ENCODE measurements at places on chromosomes 11 and 22.

DNA sequence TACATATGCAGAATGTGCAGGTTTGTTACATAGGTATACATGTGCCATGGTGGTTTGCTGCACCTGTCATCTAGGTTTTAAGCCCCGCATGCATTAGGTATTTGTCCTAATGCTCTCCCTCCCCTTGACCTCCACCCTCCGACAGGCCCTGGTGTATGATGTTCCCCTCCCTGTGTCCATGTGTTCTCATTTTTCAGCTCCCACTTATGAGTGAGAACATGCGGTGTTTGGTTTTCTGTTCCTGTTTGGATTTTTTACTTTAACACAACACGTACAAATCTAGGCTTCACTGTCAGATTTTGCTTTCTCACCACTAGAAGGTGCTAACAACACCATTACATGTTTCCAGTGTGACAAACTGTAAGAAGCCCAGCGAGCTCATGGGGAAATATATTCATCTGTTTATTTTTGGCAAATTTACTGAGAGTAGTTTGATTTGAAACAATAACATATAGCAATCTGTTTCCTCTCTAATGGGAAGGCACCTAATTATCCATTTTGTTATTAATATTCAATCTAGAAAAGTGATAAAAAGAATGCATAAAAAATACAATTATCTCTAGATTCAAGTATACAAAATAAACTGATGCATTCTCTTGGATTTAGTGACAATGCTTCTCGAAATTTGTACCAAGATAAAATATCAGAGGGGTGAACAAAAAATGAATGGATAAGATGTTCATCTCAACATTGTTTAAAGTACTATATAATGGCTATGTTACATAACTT, 23.2 kb upstream of the BIRC3 start:
- peak; percentile 55 for DNase-seq

- DNase-seq: no peak
Measured at GRCh38 chr11:10522921-10523320, 18.1 kb downstream of the RNF141 start.

- DNase-seq: no peak
Measured at GRCh38 chr11:1072116-1072820, 2.4 kb upstream of the MUC2 start.

- DNase-seq: no peak
Measured at GRCh38 chr11:65636108-65637031, 1.5 kb upstream of the SIPA1 start.

GRCh38 chr11:22244986-22245592, 52.2 kb downstream of the ANO5 start:
- peak; percentile 61 for DNase-seq

DNA sequence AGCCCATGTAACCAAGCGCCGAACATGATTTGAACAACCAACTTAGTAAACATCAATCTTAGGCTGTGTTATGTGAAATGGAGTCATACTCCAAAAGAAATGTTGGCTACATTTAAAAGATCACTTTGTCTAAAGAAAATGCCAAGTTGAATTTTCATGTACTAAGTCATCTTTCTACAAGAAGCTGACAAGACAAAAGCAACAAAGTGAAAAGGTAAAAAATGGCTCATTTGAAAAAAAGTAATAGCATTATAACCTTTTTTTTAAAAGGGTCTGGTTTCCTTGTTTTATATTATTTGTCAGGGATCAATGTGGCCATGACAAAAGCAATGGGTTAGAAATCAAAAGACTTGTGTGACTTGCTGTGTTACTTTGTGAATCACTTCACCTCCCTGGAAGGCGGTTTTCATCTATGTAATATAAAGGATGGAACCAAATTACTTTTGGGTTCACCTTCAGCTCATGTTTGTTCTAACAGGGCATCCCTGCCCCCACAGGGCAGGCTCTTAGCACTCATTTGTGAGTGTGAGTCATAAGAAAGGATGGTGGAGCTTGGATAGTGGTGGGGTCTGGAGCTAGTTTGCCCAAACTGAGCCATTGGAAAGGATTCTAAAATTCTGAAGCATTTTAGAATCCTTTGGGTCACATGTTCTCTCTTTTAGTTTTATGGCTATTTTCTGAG, 131.9 kb upstream of the MTMR2 start:
- no peak for DNase-seq

DNA sequence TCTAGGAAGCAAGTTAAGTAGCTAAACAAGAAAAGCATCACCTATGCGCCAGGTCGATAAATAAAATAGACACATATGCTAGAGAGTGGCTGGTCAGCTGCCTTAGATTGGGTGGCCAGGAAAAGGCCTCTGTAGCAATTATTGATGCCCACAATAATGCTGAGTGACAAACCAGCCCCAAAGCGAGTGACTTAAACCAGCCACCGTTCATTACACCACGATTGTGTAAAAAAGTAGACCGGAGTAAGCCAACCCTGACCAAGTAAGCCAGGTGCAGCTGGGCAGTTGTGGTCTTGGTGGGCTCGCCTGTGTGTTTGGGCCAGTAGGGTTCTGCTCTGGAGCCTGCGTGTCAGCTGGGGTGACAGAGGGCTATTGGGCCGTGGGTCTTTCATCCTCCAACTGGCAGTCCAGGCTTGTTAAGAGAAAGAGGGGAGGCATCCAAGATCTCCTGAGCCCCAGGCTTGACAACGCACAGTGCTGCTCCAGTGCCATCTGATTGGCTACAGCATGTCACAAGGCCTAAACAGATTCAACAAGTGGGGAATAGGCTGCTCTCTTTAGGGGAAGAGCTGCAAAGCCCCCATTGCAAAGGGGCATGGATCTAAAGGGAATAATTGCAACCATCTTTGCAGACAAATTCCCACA, 100.4 kb upstream of the PARVA start:
- no peak for DNase-seq

- no peak for DNase-seq
Measured at GRCh38 chr11:111148121-111148520, 97.4 kb upstream of the POU2AF2 start.

- no peak for DNase-seq
Measured at GRCh38 chr11:44825058-44825785, 98.5 kb downstream of the TSPAN18 start.

DNA sequence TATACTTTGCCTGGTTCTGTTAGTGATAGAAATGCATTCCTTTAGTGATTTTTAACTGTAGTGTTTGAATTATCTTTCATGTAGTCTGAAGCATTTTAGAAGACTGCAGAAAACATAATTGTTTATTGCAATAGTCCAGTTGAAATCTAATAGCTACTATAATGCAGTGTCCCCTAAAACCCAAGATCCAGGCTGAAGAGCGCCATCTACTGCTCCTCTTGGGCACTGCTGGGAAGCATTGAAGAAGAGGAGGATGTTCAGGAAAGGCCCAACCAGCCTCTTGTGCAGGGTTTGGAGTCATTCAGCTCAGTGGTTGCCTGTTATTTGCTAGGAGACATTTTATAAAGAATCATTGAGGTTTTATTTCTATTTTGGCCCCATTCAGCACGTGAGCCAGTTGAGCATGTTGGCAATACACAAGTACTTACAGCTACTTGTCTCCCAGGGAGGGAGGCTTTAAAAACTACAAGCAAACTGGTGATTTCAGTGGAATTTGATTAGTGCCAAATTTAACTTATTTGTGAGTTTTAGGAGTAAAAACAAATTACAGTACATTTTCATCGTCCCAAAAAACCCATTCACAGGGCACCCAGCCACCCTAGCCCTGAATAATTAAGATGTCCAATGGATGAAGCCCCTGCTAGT, 74.9 kb upstream of the HORMAD2 start:
- peak; percentile 87 for DNase-seq

DNA sequence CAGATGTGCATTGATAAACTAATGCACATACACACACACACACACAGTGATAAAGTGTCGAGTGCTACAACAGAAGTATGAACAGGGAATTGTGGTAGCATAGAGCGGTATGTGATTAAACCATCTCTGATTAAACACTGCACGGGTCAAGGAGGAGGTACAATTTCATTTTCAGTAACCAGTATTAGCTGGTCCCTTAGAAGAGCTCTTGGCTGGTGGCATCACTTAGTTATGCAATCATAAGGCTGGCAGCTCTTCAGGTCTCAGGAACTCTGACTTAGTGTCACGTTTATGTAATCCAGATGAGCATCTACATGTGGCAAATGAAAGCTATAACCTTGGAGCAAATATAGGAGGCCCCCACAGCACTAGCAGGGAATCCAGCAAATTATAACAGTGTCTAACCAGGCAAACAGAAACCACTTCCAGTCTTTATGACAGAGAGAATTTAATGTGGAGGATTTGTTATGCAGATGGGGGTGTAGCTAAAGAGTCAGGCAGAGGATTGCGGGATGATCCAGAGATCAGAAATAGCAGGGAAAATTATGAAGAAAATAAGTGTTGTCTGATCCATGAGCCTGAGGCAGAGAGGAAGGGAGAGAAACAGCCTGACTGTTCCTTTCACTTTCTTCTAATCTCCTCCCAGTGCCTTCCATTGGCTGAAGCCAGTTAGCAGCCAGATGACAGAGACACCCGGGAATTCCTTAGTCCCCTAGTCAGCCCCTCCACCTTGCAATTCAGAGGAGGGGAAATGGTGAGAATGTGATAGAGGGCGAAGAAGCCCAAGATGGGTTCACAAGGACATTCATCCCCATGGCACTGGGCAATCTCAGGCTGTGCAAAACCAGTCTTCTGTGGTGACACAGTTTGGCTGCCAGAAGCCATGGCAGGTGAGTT, 533.1 kb upstream of the TENM4 start:
- peak; percentile 66 for DNase-seq

GRCh38 chr22:39239561-39240423, 5.0 kb downstream of the PDGFB start:
- no peak for DNase-seq

DNA sequence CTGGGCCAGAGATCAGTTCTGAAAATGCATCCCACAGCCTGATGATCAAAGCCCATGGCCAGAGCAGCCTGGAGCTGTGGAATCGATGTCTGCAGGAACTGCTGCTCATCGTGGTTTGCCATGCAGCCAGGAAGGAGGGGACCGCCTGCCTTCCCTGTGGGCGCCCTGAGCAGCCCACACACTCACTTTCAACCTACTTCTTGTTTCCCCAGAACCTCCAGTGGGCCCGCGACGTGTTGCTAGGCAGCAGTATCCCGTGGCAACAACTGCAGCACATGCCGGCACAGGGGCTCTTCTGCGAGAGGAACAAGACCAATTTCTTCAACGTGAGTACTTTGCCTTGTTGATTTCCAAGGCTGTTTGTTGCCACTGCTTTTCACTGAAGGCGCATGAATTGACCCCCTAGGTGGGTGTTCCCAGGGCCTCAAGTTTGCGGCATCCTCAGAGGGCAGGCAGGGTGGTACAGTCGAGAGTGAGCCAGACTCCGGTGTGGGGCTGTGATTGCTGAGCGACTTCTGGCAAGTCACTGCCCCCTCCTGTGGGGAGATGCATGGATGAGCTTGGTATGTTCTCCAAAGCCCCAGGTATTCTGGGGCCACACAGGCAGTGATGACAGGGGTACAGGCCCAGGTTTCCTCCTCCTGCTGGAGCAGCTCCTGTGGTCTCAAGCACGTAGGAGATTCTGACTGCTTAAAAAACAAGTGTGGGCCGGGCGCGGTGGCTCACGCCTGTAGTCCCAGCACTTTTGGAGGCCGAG, 47.0 kb upstream of the SUSD2 start:
- DNase-seq: no peak

- no peak for DNase-seq
Measured at GRCh38 chr11:105829084-105829483, 193.0 kb downstream of the MSANTD4 start.

GRCh38 chr11:8512547-8512946, 81.5 kb downstream of the STK33 start:
- no peak for DNase-seq

DNA sequence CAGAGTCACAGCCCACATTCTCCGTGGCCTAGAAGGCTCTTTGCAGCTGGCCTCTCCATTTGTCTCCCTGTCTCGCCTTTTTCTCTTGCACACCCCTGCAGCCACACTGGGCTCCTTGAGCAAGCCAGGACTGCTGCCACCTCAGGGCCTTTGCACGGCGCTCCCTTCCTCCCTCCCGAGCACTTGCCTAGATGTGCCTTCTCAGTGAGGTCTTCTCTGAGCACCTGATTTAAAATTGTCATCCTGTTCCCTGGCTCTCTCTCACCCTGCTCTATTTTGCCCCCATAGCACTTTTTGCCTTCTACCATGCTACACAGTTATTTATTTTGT, 102.9 kb upstream of the THY1 start:
- DNase-seq: no peak

- DNase-seq: no peak
Measured at GRCh38 chr11:130673698-130674097, 225.3 kb downstream of the ADAMTS15 start.

GRCh38 chr11:113401718-113402117, 14.1 kb downstream of the ANKK1 start:
- no peak for DNase-seq

DNA sequence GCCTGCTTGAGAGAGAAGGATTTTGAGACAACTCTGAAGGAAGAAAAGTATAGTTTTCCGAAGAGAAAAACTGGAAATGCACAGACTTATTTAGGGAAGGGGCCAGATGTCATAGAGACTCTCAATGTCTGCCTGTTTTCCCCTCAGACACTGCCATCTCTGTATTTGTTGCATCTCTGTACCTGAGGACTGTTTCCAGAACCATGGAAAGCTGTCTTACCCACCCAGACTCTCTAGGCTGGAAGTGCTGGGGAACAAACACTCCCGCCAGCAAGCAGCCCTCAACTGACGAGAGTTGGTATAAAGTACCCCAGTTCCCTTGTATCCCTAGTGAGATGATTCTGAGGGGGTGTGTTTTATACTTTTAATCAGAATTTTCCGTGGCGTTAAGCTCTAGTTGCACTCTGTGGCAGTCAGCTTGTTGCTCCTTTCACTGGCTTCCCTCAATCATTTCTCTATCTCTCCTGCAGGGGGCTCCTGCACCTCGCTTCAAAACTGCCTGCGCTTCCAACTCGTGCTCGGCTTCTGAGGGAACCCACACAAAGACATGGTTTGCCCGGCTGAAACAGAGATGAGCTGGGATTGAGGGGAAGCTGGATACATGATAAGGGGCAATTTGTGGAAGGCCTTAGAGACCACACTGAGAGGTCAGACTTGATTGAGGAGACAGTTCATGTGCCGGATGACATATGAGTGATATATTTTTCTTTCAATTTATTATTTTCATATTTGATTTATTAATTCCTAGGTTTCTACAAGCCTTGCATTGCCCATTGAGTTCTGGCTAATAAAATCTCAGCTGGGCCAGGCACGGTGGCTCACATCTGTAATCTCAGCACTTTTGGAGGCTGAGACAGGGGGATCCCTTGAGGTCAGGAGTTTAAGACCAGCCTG, 36.9 kb upstream of the CLPB start:
- DNase-seq: peak; percentile 97

DNA sequence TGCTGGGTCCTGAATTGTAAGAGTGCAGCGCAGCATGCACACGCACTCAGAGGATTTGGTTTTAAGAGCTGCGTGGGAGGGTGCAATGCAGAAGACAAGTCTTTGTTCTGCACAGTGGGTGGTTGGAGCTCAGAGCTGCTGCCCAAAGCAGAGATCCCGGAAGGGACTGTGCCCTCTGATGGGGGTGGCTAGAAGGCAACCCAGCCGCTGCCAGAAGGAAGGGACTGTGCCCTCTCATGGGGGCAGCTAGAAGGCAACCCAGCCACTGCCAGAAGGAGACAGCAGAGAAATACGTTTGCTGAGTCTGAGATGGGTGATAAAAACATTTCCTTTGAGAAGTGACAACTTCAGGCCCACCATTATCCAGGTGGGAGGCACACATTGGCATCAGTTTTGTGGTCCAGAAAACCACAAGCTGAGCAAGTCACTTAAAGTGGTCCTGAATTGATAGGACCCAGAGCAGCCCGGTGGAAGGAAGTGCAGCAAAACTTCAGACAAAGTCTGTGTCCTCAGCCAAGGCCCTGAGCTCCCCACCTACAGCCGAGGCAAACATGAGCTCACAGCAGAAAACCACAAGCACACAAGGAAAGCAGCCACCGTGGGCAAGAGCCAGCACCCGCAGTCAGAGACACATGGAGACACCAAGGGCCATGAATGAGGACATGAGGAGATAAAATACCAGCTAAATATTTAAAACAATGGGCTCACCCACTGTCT, 4.3 kb downstream of the KRTAP5-6 start:
- no peak for DNase-seq

Data from OCI-M1 (cell line).